ENCODE measurements at places on chromosomes 5 and 9. TPM values are rescaled to one million over a fixed set of nuclear protein-coding genes. Genes with fewer than 3 reads are reported as not detected.
A peak's percentile ranks its signal among the peaks of the same experiment; 100 is the strongest.

Gene LTC4S
- 0.94 TPM for total RNA-seq

DNA sequence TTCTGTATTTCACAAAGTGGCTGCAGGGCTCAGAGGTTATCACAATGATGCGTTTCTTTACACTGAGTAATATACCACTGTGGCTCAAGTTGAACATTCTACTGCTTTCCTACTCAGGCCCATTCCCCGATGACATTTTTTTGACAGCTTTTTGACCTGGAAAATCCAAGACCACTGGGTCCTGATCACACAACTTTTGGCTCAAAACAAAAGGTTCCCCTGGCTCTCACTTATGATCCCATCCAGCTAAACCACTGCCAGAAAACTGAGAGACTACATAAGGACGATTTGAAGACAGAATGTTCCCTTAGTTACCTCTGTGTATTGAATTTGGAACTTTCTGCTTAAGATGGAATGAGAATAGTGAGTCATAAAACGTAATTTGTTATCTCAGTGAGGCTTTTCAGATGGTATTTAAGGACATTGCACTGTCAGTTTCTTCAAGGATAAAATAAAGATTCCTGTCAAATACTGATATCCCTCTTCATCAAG lies 78.0 kb upstream of the FBXL7 start:
- no peak for DNase-seq

DNA sequence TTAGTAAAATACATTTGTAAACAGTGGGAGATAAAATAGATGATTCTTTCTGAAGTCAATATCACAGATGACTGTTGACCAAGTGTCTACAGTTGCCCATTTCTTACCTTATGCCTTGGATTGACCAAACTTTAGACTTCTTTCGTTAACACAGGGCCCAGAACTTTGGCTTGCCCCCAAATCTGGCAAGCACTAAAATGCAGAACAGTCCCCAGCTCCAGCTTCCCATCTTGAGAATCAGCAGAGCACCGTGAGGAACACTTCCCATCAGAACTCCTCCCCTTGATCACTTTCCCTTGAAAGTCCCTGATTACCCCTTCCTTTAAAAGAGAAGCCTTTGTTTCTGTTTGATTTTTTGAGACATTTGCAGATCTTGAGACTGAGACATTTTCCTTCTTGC lies 1039.9 kb downstream of the TLE1 start:
- no peak for DNase-seq

DNA sequence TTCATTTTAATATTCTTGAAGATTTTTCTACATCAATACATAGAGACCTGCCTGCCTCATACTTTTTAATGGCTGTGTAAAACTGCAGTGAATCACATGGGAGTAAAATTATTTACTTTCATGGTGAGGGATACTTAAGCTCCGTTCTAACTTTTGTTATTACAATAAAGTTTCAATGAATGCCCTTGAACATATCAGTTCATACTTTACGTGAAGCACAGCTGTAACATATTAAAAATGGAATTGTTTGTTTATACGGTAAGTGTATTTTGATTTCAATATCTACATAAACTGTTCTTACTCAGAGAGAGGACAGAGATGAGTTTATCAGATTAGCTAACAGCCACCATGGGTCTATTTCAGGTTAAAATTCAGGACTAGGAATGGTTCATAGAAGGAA lies 155.1 kb downstream of the NR3C1 start:
- DNase-seq, result no peak

DNA sequence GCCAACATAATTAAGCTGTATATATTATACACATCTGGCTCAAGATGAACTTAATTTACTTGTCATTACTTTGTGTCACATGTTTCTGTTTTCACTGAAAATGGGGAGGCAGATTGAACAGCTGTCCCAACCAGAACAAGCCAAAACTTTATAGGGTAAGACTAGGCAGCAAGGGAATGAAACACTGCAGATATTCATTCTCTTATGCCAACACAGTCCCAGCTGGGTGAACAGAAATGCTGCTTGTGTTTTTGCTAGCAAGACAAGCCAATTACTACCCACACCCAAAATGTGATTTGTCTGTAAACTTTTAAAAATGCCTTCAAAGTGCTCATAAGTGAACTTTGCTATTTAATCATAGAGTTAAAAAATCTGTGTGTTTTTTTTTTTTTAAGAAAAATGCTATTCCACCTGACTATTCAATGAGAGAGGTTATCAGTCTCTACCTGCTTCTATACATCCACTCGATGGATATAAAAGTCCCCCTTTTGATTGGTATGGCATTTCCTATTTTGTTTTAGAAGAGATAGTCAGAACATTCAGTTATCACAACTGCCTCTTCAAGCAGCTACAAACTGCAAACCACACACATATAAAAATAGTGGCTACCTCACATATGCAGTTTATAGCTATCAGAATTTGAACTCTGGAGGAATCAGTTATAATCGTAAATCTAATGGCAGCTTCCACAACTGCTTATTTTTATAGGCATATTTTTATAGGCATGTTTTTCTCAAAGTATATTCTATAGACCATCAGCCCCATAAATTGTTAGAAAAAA lies 91.9 kb upstream of the PPP1R2B start:
- no peak for DNase-seq

DNA sequence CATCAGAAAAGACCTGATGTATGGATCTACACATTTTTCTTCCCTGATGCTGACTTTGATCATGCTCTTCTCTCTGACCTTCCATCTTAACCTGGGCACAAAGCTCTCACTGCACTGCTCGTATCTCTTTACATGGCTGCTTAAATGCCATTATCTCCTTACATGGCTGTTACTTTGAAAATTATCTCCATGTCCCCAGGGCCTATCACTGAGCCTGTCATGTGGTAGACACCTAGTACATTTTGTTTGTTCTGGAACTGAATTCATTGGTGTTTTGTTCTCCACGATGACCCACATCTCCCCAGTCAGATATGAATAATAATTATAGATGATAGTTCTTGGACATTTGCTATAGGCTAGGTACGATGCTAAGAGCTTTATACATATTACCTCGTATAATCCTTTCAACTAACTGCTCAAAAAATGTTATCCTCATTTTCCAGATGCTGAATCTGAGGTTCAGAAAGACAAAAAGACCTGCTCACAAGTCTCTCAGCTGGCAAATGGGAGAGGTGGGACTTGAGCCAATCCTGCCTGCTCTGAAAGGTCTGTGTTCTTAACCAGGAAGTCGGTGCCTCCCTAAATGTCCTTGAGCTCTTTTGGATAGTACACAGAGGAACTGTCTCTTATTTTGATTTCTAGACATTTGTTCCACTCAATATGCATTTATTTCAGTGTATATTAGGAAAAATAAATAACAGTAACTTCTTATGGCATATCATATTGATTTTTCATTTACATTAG lies 9.8 kb upstream of the CPEB4 start:
- DNase-seq, result no peak

Gene TARS1
- total RNA-seq, result 126 TPM

- no peak for DNase-seq
Measured at GRCh38 chr9:133520121-133520835, 4.5 kb downstream of the MYMK start.

DNA sequence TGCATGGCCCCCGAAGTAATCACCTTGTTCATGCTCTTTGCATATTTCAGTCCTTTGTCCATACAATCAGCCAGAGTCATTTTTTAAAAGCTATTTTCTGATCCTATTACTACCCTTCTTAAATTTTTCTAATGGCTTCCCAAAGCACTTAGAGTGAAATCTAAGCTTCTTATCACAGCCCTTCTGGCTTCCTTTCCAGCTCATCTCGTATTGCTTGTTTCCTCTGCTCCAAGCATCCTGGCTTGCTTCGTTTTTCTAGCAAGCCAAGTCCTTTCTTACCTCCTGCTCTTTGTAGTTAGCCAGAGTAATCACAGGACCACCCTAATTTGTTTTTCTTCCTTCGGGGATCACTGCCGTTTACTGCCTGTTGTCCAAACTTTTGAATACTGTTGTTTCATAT lies 453.3 kb downstream of the KIF4B start:
- DNase-seq, result no peak

- no peak for DNase-seq
Measured at GRCh38 chr9:76868897-76869296, 37.0 kb downstream of the PRUNE2 start.

Gene GTF3C5
- 50.6 TPM for total RNA-seq

GRCh38 chr5:43150075-43150474 lies 29.4 kb downstream of the ZNF131 start:
- no peak for DNase-seq

DNA sequence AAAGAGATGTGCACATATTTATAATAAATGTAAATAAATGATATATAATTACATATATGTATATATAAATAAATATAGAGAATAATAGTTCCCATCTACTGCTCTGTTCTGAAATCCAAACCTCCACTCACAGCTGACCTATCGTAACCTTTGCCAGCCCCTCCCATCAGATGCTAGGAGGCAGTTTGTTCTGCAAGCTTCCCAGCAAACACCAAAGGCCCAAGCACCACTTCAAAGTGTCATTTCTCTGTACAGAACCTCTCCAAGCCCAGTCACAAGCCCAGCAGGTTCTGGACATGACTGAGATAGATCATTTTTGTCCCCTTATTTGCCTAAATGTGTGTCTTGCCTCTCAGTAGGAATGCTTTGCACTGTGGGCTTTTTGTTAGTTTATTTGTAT lies 62.4 kb downstream of the MFAP3 start:
- DNase-seq, result no peak

Gene ENTPD2
- total RNA-seq, result 0.13 TPM

GRCh38 chr5:158382473-158382872 lies 523.5 kb upstream of the CLINT1 start:
- peak; percentile 95 for DNase-seq

Gene EQTN
- total RNA-seq, result not detected

- DNase-seq, result no peak
Measured at GRCh38 chr5:67681703-67682102, 485.1 kb upstream of the CD180 start.

DNA sequence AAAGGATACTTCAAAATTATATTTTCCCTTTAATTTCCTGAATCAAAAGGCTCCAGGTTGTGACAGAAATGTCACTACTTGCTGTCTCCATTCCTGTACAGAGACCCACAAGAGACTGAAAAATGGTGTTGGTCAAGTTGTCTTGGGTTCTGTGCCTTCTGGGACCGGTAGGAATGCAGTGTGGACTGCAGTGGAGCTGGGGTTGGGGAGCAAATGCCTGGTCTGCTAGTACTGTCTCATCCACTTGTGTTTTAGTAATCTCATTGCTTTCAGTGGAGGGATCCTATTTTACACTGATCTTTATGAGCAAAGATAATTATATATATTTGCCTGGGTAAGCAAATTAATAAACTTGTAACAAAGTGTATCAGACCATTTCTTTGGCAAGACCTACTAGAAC lies 24.2 kb upstream of the CATSPER3 start:
- DNase-seq, result no peak

GRCh38 chr9:77084094-77084493 lies 64.6 kb downstream of the FOXB2 start:
- DNase-seq, result no peak

- peak; percentile 90 for DNase-seq
Measured at GRCh38 chr9:21789541-21790037, 12.8 kb upstream of the MTAP start.

GRCh38 chr9:21443849-21444625 lies 3.8 kb downstream of the IFNA1 start:
- DNase-seq, result no peak

GRCh38 chr5:136070486-136071285 lies 41.9 kb downstream of the TGFBI start:
- DNase-seq, result no peak

Gene PCSK5
- 5.4 TPM for total RNA-seq

GRCh38 chr9:124776954-124777648 lies at the start of gene OLFML2A:
Gene OLFML2A (plus strand): TSS chr9:124777133. CDS start chr9:124777271, 138 bp downstream.
- DNase-seq, result peak; percentile 73

GRCh38 chr9:136928591-136928990 lies 15.9 kb downstream of the FBXW5 start:
- DNase-seq, result peak; percentile 73

DNA sequence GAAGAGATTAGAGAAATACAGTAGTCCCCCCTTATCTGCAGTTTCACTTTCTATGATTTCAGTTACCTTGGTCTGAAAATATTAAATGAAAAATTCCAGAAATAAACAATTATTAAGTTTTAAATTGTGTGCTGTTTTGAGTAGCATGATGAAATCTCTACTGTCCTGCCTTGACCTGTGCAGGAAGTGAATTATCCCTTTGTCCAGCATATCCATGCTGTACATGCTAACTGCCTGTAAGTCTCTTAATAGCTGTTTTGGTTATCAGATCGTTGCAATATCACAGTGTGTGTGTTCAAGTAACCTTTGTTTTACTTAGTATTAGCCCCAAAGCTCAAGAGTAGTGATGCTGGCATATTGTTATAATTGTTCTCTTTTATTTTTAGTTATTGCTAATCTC lies 11.2 kb upstream of the JAK2 start:
- no peak for DNase-seq

DNA sequence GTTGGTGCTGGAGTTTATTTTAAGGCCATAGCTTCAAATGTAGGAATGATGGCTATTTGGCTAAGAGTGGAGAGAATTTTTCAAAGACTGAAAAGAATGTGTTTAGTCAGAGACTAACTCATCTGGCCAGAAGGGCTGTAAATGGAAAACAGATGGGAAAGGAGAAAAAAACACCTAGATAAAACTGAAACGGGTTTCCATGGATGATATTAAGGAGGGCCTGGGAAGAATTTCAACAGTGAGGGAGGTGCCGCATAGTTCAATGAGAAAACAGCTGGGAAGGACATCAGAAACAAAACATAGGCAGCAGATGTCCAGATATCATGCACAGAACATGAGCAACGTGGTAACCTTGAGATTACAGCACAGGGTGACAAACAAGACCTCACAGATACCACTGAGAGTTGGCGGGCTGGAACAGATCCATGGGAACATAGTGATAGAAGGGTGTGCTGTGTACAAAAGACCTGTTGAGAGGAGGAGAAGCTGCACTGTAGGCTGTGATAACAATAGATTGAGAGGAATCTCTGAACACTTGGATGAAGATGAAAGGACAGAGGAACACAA lies 31.2 kb upstream of the RAD23B start:
- peak; percentile 95 for DNase-seq
